IPS DF 6.9 (cell line): ENCODE measurements at places on chromosomes 7 and 10.

DNA sequence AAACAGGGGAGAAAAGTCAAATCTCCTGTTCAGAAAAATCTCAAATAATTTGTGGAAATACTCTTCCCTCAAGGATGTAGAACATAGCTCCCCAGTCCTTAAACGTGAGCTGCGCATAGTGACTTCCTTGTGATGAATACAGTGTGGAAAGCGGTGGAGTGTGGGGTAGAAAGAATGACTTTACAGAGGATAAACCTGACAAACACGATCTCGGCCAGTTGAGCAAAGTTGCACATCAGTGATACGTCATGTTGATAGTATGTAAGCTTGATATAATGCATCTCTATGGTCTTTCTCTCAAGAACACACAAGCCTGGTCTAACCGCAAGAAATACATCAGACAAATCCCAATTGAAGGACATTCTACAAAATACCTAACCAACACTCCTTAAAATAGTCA, 32.0 kb upstream of the ZCCHC24 start:
- no peak for DNase-seq

DNA sequence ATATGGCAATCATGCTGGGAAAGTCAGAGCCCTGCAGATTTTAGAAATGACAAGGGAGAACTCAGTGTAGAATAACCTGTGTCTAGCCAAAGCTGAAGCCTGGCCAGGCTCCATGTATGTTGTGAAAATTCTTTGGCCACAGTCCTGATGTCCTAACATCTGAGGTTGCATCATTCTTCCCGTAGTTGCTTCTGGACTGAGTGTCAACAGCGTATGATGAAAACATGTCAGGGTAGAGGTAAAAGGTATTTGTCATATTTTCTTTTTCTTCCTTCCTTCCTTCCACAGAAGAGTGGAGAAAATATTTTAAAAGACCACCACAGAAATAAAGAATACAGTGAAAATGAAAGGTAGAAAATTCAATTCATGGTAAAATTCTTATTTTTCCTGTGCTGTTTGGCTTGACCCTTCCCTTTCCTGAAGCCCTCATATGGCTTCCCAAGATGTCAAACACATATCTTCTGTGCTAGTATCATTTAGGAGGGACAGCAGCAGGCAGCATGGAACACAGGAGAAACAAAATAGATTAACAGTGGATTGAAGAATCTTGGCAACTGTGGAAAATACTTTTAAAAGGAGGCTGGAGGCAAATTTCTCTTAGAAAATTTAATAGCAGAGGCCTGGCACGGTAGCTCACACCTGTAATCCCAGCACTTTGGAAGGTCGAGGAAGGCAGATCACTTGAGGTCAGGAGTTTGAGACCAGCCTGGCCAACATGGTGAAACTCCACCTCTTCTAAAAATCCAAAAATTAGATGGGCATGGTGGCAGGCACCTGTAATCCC, 18.9 kb upstream of the NRBF2 start:
- no peak for DNase-seq

GRCh38 chr7:117818232-117818631, 55.0 kb downstream of the CTTNBP2 start:
- no peak for DNase-seq

- DNase-seq, result no peak
Measured at GRCh38 chr7:81273601-81274397, 354.9 kb upstream of the SEMA3C start.

- peak; percentile 22 for DNase-seq
Measured at GRCh38 chr7:120856621-120857352, 1.2 kb downstream of the TSPAN12 start.

DNA sequence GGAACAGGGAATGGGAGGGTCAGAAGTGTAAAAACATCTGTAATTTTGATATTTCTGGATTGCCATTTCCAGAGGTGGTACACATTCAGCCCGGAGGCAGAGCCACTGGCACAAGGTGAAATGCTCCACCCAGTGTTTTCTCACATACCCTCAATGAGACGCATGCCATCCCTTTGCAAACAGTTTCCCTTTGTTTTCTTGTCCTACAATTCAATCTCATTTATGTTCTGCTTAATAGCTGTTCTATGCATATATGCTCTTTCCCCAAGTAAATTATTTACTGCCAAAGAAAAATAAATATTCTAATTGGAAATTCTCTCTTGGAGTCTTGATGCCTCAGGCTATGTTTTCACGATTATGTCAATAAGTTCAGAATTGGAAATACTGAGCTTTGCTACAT, 369.7 kb upstream of the AKR1E2 start:
- DNase-seq, result no peak

- no peak for DNase-seq
Measured at GRCh38 chr7:4079366-4079765, 602.7 kb upstream of the FOXK1 start.

DNA sequence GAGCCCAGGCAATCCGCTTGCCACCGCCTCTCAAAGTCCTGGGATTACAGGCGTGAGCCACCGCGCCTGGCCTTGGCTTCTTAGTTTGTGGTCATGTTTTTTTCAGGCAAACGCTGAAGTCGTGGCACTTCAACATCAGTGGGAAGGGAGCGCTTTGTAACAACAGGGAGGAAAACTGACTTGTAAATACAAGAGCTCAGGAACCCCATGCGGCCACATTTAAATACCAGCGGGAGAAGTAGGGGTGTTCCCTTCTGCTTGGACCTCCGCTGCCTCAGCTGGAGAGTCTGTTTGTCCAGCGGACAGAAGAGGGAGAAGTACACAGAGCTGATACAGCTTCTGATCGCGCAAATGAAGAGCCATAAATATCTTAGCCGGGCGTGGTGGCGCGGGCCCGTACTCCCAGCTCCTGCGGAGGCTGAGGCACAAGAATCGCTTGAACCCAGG, 108.7 kb upstream of the KMT2C start:
- no peak for DNase-seq
